ENCODE measurements at places on chromosomes 4 and X.

DNA sequence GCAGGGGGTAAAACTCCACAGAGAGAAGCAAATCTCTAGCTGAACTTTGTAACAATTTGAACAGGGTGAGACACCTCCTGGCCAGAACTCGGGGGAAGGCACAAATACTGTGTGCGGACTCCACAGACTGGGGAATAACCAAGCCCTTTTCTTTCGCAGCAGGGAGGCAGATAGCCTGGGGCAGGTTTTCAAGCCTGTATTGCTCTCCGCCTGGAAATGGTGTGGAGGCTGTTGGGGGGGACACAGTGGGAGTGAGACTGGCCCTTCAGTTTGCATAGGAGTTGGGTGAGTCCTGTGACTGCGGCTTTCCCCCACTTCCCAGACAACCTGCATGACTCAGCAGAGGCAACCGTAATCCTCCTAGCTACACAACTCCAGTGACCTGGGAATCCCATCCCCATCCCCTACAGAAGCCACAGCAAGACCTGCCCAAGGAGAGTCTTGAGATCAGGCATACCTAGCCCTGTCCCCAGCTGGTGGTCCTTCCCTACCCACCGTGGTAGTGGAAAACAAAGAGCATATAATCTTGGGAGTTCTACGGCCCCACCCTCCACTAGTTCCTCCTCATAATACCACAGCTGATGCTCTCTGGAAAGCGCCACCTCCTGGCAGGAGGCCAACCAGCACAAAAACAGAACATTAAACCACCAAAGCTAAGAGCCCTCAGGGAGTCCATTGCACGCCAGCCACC is 12.9 kb upstream of the SMPX start:
- no peak for DNase-seq

DNA sequence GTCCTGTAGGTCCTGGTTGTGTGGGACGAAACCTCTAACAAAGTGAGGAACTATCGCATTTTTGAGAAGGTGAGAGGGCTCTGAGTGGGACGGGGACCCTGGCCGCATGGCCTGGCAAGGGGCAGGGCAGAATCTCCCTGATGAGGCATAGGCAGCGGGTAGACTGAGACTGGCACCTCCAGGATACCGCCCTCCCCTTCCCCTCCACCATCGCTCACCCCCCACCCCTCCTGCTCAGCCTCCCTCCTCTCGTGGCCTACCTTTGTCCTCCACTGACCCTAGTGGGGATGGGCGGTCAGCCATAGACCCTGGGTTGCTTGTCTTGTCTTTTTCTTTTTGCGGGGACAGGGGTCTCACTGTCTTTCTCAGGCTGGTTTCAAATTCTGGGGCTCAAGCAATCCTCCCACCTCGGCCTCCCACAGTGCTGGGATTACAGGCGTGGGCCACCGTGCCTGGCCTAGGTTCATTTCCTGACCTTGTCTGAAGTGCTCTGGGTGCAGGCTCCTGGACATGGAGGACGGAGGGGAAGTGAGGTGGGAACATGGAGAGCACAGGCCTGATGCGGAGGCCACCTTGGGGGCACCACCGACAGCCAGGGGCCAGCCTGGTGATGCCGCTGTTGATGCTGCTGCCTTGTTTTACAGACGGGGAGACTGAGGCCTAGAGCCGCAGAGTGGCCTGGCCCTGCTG is 10.5 kb upstream of the ADD1 start:
- DNase-seq = no peak

- DNase-seq = no peak
Measured at GRCh38 chr4:113727802-113728201, 33.7 kb downstream of the CAMK2D start.

GRCh38 chr4:100738196-100739165 is 220.7 kb upstream of the EMCN start:
- DNase-seq = no peak

- DNase-seq = no peak
Measured at GRCh38 chr4:2647403-2648158, 108.6 kb downstream of the TNIP2 start.

DNA sequence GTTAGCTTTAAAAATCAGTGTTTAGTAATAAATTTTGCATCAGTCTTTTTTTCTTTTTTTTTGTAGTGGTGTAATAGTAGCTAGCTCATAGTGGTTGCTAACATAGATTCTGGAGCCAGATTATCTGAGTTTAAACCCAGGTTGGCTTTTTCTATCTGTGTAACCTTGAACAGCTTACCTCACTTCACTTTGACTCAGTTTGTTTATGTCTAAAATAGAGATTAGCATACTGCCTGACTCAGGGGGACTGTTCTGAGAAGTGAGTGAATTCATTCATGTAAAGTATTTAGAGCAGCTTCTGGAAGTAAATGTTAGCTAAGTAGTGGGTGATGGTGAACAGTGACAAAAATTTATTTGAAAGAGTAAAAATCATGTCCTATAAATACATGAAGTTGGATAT is 32.9 kb downstream of the CPEB2 start:
- no peak for DNase-seq

GRCh38 chrX:80120335-80120734 is 105.8 kb downstream of the TBX22 start:
- no peak for DNase-seq

GRCh38 chr4:4776934-4777333 is 82.5 kb upstream of the MSX1 start:
- no peak for DNase-seq

GRCh38 chrX:10597871-10598270 is 22.5 kb downstream of the MID1 start:
- DNase-seq = no peak

GRCh38 chr4:180788729-180789128 is 1454.5 kb upstream of the TENM3 start:
- no peak for DNase-seq

DNA sequence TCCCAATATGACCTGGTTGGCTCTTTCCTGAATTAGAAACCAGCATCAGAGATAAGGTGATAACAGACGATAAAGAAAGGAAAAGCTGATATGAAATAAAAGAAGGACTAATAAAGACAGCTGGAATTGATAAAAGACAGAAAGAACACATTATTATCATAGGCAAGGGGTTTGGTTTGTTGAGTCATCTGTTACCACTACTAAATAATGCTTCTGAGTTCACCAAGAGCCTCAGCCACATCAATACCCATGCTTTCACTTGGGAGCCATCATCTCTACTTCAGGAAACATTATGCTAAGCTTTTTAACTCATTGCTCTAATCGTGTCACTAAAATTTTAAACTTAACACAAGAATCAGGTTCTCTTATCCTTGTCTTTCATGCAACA is 27.6 kb downstream of the ANXA5 start:
- DNase-seq = no peak

GRCh38 chr4:138241281-138242075 is 671 bp downstream of the SLC7A11 start:
- DNase-seq = peak; percentile 42

DNA sequence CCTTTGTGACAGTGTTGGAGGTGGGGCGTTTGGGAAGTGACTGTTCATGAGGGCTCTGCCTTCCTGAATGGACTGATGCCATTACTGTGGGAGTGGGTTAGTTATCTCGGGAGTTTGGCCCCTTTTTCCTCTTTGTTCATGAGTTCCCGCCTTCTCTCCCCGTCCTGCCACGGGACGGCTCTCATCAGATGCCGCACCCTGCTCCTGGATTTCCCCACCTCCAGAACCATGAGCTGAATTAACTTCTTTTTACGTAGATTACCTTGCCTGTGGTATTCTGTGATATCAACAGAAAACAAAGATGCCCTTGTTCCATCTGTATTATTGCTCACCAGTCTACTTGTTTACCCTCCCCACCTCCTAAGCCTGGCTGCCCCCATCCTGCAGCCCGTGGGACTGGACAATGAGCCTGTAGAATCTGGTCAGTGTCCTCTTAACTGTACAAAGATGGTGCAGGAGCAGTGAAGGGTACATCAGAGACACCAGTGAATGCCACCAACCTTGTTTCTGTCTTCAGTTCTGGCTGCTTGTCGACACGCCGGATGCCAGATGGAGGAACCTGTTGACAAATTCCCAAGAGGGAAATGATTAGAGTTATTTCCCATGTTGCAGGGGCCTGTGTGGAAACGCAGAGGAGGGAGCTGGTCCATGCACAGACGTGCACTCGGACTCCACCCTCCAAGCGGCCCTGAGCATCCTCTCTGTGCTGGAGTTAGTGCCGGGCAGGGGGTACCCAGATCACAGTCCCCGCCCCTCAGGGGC is 104.7 kb downstream of the ABLIM2 start:
- DNase-seq = no peak

DNA sequence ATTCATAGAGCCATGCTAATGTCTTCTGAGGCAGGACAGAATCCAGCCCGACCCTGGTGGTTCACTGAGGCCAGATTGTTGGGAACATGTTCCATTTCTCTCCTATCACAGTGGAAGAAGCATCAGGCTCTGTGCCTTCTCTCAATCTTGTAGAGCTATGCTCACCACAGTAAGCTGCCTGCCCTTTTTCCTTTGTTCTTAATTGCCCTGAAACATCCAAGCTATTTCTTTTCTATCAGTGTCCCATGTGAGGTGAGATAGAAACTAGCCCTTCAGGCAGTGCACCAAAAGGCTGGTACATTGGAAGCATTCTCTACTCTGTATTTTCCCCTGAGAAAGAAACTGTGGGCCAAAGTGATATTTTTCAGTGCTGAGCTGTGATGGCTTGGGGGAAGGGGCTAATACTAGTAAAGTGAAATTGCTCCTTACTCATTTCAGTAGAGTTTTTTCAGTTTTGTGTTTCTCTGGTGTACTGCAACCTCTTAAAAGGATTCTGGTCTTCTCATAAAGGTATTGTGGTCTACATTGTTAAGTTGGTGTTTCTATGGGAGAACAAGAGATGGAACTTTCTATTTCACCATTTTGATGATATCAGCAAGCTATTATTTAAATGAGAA is 611.2 kb downstream of the RPA4 start:
- no peak for DNase-seq

DNA sequence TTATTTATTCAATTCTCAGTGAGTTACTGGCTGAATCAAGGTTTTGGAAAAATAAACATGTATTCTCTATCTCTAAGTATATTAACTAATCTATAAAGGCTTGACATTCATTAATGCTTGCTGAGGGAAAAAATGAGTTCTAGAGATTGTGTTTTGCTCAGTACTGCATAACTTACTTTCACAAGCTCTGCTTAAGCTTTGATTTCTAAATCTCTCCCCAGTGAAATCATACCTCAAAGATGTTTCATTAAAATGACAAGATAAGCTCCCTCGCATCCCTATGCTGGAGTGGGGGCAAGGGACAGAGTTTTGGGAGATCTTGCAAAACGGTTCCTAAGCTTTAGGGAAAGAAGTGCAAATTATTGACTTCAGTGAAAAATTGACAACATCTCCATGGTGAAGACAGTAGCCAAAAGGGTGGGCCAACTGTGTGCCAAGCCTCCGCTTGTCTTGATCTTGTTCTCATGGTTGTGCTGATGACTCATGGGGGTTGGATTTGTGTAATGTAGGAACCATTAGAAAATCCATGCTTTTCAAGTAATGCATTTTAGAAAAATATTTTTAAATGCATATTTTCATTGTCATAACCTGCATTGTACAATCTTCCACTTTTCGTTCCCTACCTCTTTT is 521.4 kb downstream of the RPA4 start:
- DNase-seq = no peak

DNA sequence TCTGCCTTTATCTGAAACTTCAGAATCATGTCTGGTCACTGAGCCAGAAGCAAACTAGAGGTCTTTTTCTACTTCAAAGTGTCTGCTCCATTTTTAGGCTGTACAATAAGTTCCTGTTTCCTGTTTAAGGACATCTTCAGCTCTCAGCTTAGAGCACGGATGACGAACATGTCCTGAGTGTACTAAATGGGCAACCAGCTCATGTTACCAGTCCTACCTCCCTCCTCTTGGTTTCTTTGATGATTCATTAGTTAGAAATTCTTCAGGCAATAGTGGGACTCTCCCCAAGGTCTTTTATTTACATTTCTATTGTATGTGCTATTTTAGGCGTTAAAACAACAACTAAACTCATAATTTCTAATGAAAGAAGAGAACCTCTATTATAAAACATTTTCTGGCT is 58.0 kb downstream of the ENPEP start:
- DNase-seq = no peak

DNA sequence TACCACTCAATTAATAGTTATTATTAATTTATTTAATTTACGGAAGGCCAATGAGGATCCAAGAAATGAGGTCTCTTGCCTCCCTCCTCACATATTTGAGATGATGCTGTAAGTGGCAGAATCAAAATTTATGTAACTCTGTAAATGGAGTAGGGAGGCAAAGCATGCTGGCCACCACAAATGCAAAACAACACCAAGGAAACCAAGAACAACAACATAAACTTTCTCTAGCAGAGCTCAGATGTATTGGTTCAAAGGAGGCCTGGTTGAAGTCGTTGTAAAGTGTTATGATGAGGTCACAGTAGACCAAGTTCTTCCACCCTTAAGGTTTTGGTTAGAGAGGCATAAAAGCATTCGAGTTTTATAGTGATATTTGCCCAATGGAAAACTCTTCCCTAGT is 194.8 kb upstream of the FAT1 start:
- DNase-seq = no peak

GRCh38 chrX:65532016-65532415 is 2.6 kb downstream of the LAS1L start:
- DNase-seq = no peak

DNA sequence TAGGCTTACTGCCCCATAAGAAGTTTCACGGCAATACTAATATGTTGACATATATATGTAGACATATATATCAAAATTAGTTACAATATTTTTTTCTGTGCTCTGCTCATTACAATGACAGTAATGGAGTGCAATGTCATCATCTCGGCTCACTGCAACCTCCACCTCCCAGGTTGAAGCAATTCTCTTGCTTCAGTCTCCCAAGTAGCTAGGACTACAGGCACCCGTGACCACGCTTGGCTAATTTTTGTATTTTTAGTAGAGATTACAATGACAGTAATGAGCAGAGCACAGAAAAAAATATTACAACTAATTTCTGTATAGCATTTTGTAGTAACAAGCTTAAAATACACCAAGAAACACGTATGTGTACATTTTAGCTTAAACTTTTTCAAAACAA is 7.6 kb downstream of the EIF4E start:
- DNase-seq = no peak

- DNase-seq = peak; percentile 7
Measured at GRCh38 chr4:111943796-111944203, 201.5 kb upstream of the FAM241A start.

DNA sequence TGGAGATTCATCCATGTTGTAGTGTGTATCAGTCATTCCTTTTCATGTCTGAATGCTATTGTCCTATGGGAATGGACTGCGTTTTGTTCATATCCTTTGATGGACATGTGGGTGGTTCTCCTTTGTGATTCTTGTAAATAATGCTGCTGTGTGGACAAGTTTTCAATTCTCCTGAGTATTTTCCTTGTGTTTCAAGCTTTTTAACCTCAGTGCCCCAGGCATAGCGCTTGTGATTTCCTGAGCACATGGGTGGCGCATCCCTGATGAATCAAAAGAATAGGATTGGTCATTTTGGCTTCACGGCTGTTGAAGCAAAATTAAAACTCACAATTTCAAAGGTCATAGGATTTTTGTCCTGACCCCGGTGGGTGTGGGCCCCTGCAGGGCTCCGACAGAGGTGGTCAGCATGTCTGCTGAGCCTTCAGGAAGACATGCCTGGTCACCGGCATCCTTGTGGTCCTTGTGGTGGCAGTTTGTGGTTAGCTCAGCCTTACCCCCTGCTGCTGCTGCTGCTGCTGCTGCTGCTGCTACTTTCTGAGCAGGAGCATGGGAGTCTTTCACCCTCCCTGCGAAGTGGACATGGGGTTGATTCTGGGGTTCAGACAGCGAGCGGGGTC is 30.0 kb downstream of the SHROOM2 start:
- DNase-seq = no peak

- DNase-seq = no peak
Measured at GRCh38 chr4:151641167-151641566, 119.6 kb downstream of the GATB start.

- DNase-seq = no peak
Measured at GRCh38 chr4:158915683-158916241, 146.9 kb downstream of the FNIP2 start.

Data from right kidney (tissue), 9 donors.